ENCODE measurements at places on chromosomes 12 and 14. TPM values are rescaled to one million over a fixed set of nuclear protein-coding genes. Genes with fewer than 3 reads are reported as not detected.
A peak's percentile ranks its signal among the peaks of the same experiment; 100 is the strongest.

Gene NGDN
- polyA plus RNA-seq = 22.7 TPM

GRCh38 chr12:68481181-68481941, 129.3 kb upstream of the RAP1B start:
- DNase-seq = no peak
- H3K4me1 ChIP-seq = peaks cover 16% of the 10 kb centered on the region
- H3K27me3 ChIP-seq = no peaks in the 10 kb centered on the region
- no peak overlapping the region for H3K4me3 ChIP-seq
- H3K36me3 ChIP-seq = no peaks in the 10 kb centered on the region
- no peak overlapping the region for H3K27ac ChIP-seq

GRCh38 chr14:76696791-76697190, 64.5 kb upstream of the VASH1 start:
- DNase-seq = no peak
- H3K4me3 ChIP-seq = no peak overlapping the region
- H3K27ac ChIP-seq = no peak overlapping the region
- H3K4me1 ChIP-seq = no peaks in the 10 kb centered on the region

DNA sequence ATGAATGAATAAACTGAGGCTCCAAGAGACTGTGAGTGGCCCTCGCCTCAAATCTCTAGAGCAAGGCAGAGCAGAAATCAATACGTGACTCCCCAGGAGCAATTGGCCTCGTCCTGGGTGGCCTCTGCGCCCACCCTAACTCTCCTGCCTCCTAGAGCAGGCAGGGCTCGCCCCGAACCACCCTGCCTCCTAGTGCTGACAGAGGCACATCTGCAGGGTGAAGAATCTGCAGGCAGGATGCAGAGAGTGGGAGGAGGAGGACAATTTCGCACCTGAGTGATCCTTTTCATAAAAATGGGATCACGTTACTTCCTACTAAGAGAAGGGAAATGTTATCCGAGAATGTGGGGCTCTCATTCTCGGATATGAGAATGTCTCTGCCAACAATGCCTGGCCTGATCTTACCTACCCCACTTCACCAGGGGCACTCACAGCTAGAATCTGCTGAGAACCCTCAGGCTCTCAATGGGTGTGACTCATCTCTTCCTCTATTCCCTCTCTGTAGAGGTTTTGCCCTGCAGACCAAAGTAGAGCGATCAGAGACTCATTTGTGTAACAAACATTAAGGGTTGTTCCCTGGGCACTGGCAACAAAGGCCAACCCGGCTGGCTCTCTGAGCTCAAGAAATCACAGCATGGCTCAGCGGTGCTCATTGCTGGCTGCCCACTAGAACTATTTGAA, 61.7 kb upstream of the BCL2L14 start:
- H3K4me3 ChIP-seq = no peak overlapping the region
- H3K27ac ChIP-seq = peak overlapping the region; percentile 81
- H3K27me3 ChIP-seq = no peaks in the 10 kb centered on the region
- peak; percentile 88 for DNase-seq
- H3K36me3 ChIP-seq = no peaks in the 10 kb centered on the region

Gene SIRT4
- 0.47 TPM for polyA plus RNA-seq

DNA sequence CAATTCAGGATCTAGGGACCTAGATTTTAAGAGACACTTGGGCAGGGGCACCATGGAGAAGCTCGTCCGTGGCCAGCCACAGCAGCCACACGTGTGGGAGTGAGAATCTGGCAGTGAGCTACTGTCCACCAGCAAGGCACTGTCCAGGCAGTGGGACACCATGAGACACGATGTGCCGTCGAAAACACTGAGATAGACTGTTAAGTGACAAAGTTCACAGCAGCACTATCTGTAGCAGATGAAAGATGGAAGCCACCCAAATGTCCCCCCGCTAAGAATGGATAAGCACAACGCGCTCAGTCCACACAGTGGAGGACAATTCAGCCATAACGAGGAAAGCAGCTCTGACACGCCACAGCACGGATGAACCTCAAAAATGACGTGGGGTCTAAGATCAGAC, 19.7 kb downstream of the RILPL1 start:
- H3K4me3 ChIP-seq = no peak overlapping the region
- H3K27ac ChIP-seq = no peak overlapping the region
- H3K36me3 ChIP-seq = no peaks in the 10 kb centered on the region

- no peak overlapping the region for H3K27ac ChIP-seq
- DNase-seq = peak; percentile 23
- no peak overlapping the region for H3K4me3 ChIP-seq
- H3K27me3 ChIP-seq = no peaks in the 10 kb centered on the region
- H3K4me1 ChIP-seq = no peaks in the 10 kb centered on the region
- no peaks in the 10 kb centered on the region for H3K36me3 ChIP-seq
These were observed 615.1 kb downstream of the TMEM121 start for GRCh38 chr14:106141242-106142220.

Gene TDRD9
- 7.6 TPM for polyA plus RNA-seq

DNA sequence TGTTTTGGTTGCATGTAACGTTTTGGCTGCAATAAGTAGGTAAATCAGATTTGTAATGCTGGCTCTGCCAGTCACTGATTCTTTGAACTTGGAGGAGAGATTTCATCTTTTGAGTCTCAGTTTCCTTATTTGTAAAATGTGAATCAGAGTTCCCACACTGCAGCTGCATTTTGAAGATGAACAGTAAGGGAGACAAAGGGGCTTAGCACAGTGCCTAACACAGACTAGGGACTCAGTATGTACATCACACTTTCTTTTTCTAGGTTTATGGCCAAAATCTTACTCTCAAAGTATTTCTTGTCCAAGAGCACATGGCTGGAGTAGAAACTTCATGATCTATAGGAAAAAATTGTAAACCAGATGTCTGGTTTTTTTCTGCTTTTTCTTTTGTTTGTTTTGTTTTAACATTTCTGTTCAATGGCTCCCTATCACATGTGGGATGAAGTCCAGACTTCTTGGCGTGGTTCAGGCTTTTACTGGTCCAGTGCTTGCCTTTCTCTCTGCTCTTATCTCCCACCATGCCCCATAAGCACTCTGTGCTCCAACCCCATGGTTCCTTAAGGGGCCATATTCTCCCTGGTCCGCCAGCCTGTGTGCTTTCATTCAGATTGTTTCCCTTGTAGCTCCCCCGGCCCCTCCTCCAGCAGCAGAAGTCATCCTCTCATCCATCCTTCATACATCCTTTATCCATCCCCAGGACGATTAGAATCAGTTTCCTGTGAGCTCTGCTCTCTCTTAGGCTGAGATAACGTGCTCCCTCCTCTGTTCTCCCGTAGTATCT, 58.0 kb downstream of the SYNE2 start:
- DNase-seq = no peak
- no peak overlapping the region for H3K27ac ChIP-seq
- H3K36me3 ChIP-seq = no peaks in the 10 kb centered on the region
- peaks cover 94% of the 10 kb centered on the region for H3K27me3 ChIP-seq

DNA sequence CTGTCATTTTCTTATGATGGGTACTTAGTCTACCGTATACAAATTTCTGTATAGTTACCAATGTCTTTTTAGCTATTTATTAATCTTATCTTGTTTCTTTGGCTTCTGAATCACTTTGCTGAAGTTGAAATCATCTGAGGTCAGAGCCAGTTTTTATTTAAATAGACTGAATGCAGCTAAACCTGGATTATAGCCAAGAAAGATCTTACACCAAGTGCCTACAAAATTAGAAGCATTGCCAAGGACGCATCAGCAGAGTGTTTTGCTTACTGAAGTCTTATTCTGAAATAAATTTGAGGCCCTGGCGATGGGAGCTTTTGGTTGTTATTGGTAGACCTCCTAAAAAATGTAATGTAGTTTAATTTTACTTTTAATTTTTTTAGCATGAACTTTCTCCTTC, 128.2 kb downstream of the RGS6 start:
- no peak overlapping the region for H3K27ac ChIP-seq
- DNase-seq = no peak
- H3K27me3 ChIP-seq = no peaks in the 10 kb centered on the region
- H3K4me1 ChIP-seq = no peaks in the 10 kb centered on the region

- H3K36me3 ChIP-seq = no peaks in the 10 kb centered on the region
- no peak for DNase-seq
- peaks cover 5% of the 10 kb centered on the region for H3K27me3 ChIP-seq
- H3K4me1 ChIP-seq = no peaks in the 10 kb centered on the region
- H3K27ac ChIP-seq = no peak overlapping the region
These were observed 5.4 kb downstream of the KIF26A start for GRCh38 chr14:104143521-104144452.

Gene ZDHHC22
- not detected for polyA plus RNA-seq

GRCh38 chr14:99413172-99413571, 67.5 kb downstream of the SETD3 start:
- H3K27ac ChIP-seq = no peak overlapping the region
- peaks cover 79% of the 10 kb centered on the region for H3K36me3 ChIP-seq
- no peak overlapping the region for H3K4me3 ChIP-seq
- no peak for DNase-seq
- no peaks in the 10 kb centered on the region for H3K27me3 ChIP-seq

- H3K36me3 ChIP-seq = no peaks in the 10 kb centered on the region
- no peak overlapping the region for H3K27ac ChIP-seq
- peaks cover 22% of the 10 kb centered on the region for H3K4me1 ChIP-seq
- DNase-seq = peak; percentile 13
- H3K4me3 ChIP-seq = no peak overlapping the region
These were observed 44.6 kb upstream of the FAR2 start for GRCh38 chr12:29104516-29104915.

GRCh38 chr12:90243211-90243610, 534.6 kb upstream of the ATP2B1 start:
- no peak for DNase-seq
- no peak overlapping the region for H3K4me3 ChIP-seq
- H3K36me3 ChIP-seq = no peaks in the 10 kb centered on the region
- no peak overlapping the region for H3K27ac ChIP-seq

- H3K4me1 ChIP-seq = no peaks in the 10 kb centered on the region
- H3K27ac ChIP-seq = no peak overlapping the region
- H3K36me3 ChIP-seq = no peaks in the 10 kb centered on the region
- no peak overlapping the region for H3K4me3 ChIP-seq
These were observed 9.9 kb downstream of the TRIM9 start for GRCh38 chr14:51084962-51085361.

GRCh38 chr12:106022568-106023012, 116.2 kb downstream of the NUAK1 start:
- H3K4me1 ChIP-seq = no peaks in the 10 kb centered on the region
- H3K4me3 ChIP-seq = no peak overlapping the region
- H3K36me3 ChIP-seq = no peaks in the 10 kb centered on the region
- no peak overlapping the region for H3K27ac ChIP-seq
- no peaks in the 10 kb centered on the region for H3K27me3 ChIP-seq

Gene PGF
- not detected for polyA plus RNA-seq

- peak overlapping the region; percentile 58 for H3K27ac ChIP-seq
- H3K4me1 ChIP-seq = peaks cover 8% of the 10 kb centered on the region
- no peak for DNase-seq
- no peaks in the 10 kb centered on the region for H3K27me3 ChIP-seq
- peaks cover 97% of the 10 kb centered on the region for H3K36me3 ChIP-seq
These were observed 13.6 kb downstream of the LRRK2 start for GRCh38 chr12:40238266-40238902.

Gene AMN
- not detected for polyA plus RNA-seq

- H3K27ac ChIP-seq = peak overlapping the region; percentile 2
- no peaks in the 10 kb centered on the region for H3K27me3 ChIP-seq
- H3K4me1 ChIP-seq = peaks cover 39% of the 10 kb centered on the region
- peaks cover 61% of the 10 kb centered on the region for H3K36me3 ChIP-seq
These were observed 12.1 kb upstream of the CDH24 start for GRCh38 chr14:23069413-23069806.

DNA sequence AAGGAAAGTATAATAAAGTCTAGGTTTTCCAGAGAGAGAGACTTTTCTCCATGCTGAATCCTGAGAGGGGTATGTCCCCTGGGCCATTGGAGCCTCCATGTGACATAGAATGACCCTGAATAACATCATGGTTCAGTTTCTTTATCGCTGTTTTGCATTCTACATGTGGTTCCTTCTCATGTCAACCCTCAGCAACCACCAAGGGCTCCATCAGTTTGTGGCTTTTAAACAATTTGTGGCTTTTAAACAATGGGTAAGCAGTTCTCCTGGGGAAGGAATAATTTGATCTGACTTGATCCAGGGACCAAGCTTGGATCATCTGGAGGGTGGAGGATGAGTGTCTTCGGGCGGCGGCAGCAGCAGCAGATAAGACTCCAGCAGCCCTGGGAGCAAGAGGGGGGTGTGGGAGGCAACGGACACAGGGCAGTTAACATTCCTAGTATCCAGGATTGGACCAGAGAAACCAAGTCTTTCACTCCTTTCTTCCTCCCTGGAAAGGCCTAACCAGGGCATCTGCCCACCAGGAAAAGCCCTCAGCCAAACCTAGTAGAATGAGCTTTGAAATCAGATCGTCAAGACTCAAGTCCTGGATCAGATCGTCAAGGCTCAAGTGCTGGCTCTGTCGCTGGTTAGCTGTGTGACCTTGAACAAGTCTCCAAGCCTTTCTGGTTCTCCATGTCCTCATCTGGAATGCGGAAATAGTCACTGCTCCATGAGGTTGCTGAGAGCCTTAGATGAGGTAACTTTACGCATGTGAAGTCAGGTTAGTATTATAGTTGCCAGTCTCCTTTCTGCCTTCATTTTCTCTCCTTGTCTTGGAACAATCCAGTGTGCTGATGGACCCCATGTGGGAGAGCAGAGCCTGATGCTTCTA, 27.8 kb upstream of the FAM222A start:
- H3K4me1 ChIP-seq = peaks cover 19% of the 10 kb centered on the region
- no peak overlapping the region for H3K27ac ChIP-seq
- DNase-seq = no peak
- no peaks in the 10 kb centered on the region for H3K27me3 ChIP-seq
- no peak overlapping the region for H3K4me3 ChIP-seq

Gene KRT72
- not detected for polyA plus RNA-seq

GRCh38 chr12:52487211-52487610, 5.8 kb downstream of the KRT6A start:
- no peak overlapping the region for H3K27ac ChIP-seq
- no peaks in the 10 kb centered on the region for H3K4me1 ChIP-seq
- peaks cover 3% of the 10 kb centered on the region for H3K27me3 ChIP-seq
- no peak for DNase-seq
- H3K4me3 ChIP-seq = no peak overlapping the region

Gene KRT2
- polyA plus RNA-seq = not detected

Gene CIROP
- polyA plus RNA-seq = not detected

GRCh38 chr12:102349079-102349478, 131.3 kb downstream of the IGF1 start:
- H3K4me1 ChIP-seq = no peaks in the 10 kb centered on the region
- H3K27me3 ChIP-seq = no peaks in the 10 kb centered on the region
- DNase-seq = no peak
- H3K4me3 ChIP-seq = no peak overlapping the region
- no peaks in the 10 kb centered on the region for H3K36me3 ChIP-seq

DNA sequence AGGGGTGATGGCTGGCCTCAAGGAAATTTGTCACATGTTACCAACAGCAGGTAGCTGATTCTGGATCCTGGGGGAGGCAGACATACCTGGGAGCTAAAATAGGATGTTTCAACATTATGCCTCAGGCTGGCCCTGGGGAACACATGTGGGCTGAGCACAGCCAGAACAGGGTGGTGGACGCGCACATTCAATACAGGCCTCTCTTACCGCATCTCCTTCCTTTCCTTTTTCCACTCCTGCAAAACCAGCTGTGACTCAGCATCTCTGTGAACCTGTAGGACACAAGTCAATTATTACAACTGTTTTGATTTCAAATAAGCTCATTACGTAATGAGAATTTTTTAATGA, 61.0 kb downstream of the NT5DC3 start:
- no peak overlapping the region for H3K27ac ChIP-seq
- no peak overlapping the region for H3K4me3 ChIP-seq
- H3K36me3 ChIP-seq = peaks cover 27% of the 10 kb centered on the region

- H3K4me3 ChIP-seq = no peak overlapping the region
- no peaks in the 10 kb centered on the region for H3K4me1 ChIP-seq
- no peaks in the 10 kb centered on the region for H3K27me3 ChIP-seq
- H3K36me3 ChIP-seq = no peaks in the 10 kb centered on the region
These were observed 299.0 kb upstream of the DDHD1 start for GRCh38 chr14:53452005-53452673.

GRCh38 chr12:62859321-62859737, 75.6 kb downstream of the PPM1H start:
- H3K4me1 ChIP-seq = peaks cover 11% of the 10 kb centered on the region
- no peaks in the 10 kb centered on the region for H3K36me3 ChIP-seq
- H3K27ac ChIP-seq = peak overlapping the region; percentile 24
- no peaks in the 10 kb centered on the region for H3K27me3 ChIP-seq

All from CD14-positive monocyte (primary cell).